ENCODE measurements at places on chromosomes 13 and 19. TPM values are rescaled to one million over a fixed set of nuclear protein-coding genes. Genes with fewer than 3 reads are reported as not detected.

DNA sequence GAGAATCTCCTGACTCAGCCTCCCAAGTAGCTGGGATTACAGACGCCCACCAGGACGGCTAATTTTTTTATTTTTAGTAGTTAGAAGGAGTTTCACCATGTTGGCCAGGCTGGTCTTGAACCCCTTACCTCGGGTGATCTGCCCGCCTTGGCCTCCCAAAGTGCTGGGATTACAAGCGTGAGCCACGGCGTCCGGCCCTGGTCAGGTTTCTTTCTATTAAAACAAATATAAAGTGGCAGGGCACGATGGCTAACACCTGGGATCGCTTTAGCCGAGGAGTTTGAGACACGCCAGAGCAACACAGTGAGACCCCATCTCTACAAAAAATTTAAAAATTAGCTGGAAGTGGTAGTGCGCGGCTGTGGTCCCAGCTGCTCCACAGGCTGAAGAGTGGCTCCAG, 1.5 kb upstream of the MED25 start:
- no peak overlapping the region for H3K27ac ChIP-seq
- H3K27me3 ChIP-seq, result no peaks in the 10 kb centered on the region
- no peak overlapping the region for H3K4me3 ChIP-seq

GRCh38 chr13:39452834-39453233, 150.2 kb downstream of the LHFPL6 start:
- no peaks in the 10 kb centered on the region for H3K4me1 ChIP-seq
- H3K27me3 ChIP-seq, result no peaks in the 10 kb centered on the region
- H3K36me3 ChIP-seq, result no peaks in the 10 kb centered on the region
- H3K27ac ChIP-seq, result no peak overlapping the region

The APC2 gene
- 0.10 TPM for total RNA-seq

- DNase-seq, result no peak
- no peak overlapping the region for H3K27ac ChIP-seq
- no peaks in the 10 kb centered on the region for H3K27me3 ChIP-seq
- H3K4me1 ChIP-seq, result no peaks in the 10 kb centered on the region
- H3K4me3 ChIP-seq, result no peak overlapping the region
Measured at GRCh38 chr13:106433066-106433465, 102.4 kb downstream of the EFNB2 start.

The ADAMTS10 gene
- 15.3 TPM for total RNA-seq

The ZNF333 gene
- 12.5 TPM for total RNA-seq

All from activated CD4-positive, alpha-beta T cell treated with anti-CD3 and anti-CD28 coated beads, Interleukin-2, amount 10 ng/mL, durations not matched to agents 7 days and 5 days (primary cell).